ENCODE measurements at places on chromosomes 3 and 15.

DNA sequence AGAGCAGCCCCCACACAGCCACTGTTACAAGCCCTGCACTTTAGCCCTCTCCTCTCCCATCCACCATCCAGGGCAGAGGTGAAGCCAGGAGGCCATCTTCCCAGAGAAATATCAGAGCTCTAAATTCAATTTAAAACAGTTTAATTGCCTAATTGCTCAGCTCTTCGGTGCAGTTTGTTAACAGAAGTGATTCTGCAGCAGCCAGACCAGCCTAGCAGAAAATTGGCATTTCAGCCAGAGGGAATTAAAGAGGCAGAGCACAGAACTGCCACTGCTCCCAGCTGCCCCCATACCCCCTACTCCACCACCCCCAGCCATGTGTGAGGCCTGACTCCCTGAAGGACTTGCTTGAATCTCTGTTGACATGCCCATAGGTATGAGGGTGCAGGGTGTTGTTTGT is 38.5 kb downstream of the TPRA1 start:
- DNase-seq, result no peak

- DNase-seq, result no peak
These were observed 600.4 kb downstream of the GRM7 start for GRCh38 chr3:7461202-7461825.

- DNase-seq, result no peak
These were observed 37.0 kb downstream of the NPTN start for GRCh38 chr15:73596174-73596573.

GRCh38 chr3:155743606-155744005 is 1.3 kb downstream of the PLCH1 start:
- no peak for DNase-seq

GRCh38 chr3:46564190-46565021 is 1.7 kb downstream of the LRRC2 start:
- DNase-seq, result no peak

- DNase-seq, result no peak
These were observed 39.8 kb downstream of the MUC20 start for GRCh38 chr3:195760345-195761122.

DNA sequence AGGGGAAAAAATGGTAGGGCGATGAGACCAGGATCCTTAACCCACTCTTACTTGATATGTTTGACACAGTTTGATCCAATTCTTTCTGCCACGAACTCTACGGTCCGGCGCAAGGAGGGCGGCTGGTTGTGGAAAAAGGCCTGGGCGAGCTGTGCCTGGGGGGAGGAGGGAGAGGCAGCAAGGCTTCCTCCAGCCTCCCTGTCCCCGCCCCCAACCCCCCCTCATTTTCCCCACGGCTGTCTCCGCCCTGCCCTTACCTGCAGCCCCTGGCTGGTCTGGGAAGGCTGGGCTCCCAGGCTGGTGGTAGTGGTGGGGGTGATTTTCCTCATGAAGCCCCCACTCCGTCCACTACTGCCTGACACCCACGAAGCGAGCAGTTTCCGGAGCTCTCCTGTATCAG is 8.0 kb downstream of the CDAN1 start:
- DNase-seq, result no peak

DNA sequence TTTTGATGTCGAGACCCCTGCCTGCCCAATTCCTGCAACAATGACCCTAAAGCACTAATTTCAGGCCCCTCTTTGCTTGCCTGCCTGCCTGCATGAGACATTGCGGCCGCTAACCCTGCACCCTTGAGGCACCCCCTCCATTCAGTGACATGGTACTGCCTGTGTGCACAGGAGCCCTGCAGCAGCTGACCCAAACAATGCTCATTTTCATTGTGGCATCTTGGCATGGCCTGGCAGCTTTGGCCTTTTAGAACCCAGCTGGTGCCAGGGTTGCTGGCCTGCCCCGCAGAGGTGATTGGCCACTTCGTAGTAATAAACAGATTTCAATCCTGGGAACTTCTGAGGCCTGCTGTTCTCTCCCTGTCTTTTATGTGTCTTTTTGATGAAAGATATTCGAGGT is 33.8 kb downstream of the SLCO3A1 start:
- no peak for DNase-seq

GRCh38 chr3:114365909-114366308 is 72.1 kb downstream of the TIGIT start:
- no peak for DNase-seq

GRCh38 chr3:109648027-109648426 is 310.7 kb upstream of the DPPA4 start:
- DNase-seq, result no peak

DNA sequence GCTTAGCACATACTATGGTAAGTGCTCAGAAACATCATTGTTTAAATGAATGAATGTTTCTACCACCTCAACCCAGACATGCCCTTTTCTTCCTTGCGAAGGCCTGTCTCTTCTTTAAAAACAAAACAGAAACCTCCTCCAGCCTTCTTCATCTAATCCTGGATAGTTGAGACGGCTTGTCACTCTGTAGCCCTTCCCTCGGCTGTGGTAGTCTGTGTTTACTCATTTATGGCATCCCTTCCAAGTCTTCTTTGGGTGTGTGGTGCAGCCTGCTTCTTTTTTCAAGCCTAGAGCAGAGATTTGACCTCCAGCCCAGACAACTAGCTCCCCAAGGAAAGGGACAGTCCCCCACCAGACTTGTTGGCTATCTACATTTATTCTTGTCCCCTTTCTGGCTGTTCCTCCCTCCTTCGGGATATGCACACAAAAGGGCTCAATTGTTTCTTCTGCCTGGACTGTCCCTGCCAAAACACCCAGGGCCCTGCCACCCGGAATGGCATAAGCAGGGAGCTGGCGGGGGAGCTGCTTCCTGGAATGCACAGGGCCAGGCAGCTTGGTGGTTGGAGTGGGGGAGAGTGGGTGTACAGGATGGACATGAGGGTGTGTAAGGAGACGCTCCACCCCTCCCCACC is 67.8 kb downstream of the ITGA11 start:
- no peak for DNase-seq

- DNase-seq, result no peak
These were observed 613.3 kb downstream of the TBL1XR1 start for GRCh38 chr3:176583956-176584355.

DNA sequence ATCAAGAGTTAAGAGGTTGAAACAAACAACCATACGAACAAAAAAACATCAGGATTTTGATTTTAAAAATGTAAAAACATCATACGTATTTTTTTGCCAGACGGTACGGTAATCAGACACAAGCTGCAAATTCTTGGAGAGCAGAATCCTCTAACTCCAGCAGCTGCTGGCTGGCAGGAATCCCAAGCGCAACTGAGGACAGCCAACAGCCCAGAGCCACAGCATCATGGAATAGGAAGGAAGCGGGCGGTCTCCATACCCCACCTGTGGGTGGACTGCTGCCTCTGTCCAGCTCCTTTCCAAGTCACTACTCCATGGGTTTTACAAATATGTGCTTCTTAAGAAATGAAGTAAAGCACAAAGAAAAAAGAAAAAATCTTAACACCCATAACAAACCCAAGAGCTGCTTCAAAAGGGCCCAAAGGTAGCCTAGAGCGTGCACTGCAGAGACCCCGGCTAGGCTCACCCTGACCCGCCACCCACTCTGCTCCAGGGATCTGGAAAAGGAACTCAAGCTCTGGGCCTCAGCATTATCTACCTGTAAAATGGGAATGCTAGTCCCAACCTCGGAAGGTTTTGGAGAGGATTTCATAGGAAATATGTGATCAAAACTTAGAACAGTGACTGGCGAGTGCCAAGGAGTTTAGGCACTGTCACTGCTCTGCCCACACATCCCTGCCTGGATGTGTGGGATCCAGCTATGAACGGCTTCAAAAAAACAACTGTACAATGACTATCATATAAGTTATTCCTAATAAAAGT is 33.4 kb downstream of the ZXDC start:
- no peak for DNase-seq

GRCh38 chr3:188239035-188239434 is 85.1 kb downstream of the LPP start:
- DNase-seq, result no peak

DNA sequence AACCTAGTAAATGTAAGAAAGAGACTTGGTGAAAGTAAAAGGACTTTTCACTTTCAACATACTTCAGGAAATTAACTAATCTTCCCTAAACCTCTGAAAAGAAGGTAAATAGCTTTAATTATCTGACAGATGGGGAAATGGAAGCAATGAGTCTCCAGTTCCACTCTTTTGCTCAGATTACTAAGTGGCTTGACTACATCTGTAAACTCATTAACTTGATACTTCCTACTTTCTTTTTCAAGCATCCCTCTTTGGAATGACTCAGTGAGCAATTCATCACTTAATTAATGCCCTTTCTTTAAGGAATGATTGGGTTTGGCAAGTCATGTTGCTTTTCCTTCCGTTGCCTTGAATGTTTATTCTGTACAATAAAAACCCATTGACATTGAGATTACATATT is 234.2 kb downstream of the GRM7 start:
- DNase-seq, result no peak

DNA sequence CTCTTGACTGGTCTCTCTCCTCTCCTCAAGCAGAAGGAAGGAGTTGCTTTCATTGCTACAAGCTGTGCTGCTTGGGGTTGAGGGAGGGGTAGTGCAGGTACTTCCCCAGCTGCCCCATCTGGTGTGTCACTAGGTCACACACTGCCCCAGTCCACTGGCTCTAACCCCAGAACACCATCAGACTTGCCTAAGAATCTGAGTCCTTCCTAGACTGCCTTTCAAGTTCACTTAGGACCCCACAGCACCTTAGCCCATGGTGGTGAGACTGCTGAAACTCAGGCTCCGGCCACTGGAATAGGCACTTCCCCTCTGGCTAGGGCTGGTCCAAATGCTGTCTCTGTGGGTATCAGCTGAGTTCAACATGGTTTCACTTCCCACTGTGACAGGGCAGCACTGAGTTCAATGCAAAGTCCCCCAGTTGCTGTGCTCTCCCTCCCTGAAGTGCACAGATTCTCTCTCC is 279.7 kb upstream of the GOLGA6L4 start:
- no peak for DNase-seq

DNA sequence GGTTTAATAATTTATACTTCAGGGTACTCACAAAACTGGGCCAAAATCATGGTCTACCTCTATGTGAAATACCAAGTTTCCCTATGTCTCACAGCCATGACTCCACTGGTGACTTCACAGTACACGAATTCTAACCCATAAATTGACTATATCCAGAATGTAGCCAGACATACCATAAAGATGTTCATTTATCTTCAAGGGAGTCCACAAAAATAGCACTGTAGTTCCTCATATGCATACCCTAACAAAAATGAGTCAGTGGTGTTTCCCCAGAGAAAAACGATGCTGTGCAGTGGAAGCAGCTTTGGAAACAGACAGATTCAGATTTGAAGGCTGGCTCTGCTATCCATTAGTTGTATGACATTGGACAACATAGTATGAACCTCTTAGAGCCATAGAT is 438.8 kb downstream of the FHIT start:
- peak; percentile 23 for DNase-seq

GRCh38 chr3:170867143-170867937 is 2.7 kb downstream of the RPL22L1 start:
- DNase-seq, result no peak

DNA sequence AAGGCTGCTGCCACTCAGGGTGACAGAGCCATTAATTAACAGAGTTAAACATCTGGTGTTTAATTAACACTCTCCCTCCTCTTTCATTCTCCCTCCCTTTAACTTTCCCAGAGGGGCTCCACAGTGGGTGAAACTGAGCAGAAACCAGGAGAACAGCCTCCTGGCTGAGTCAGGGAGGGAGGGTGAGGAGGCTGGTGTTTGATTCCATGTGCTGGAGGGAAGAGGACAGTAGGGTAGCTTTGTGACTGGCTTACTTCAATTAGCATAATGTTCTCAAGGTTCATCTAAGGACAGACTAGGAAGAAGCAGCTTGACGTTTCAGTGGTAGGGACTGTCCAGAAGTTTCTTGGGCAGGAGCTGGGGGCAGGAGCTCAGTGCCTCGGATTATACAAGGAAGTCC is 62.8 kb downstream of the SEMA5B start:
- DNase-seq, result no peak

- DNase-seq, result no peak
These were observed 17.3 kb upstream of the GBE1 start for GRCh38 chr3:81778678-81779182.

GRCh38 chr3:17775073-17775472 is 32.6 kb upstream of the TBC1D5 start:
- no peak for DNase-seq

GRCh38 chr3:30286007-30286669 is 320.3 kb upstream of the TGFBR2 start:
- peak; percentile 65 for DNase-seq

DNA sequence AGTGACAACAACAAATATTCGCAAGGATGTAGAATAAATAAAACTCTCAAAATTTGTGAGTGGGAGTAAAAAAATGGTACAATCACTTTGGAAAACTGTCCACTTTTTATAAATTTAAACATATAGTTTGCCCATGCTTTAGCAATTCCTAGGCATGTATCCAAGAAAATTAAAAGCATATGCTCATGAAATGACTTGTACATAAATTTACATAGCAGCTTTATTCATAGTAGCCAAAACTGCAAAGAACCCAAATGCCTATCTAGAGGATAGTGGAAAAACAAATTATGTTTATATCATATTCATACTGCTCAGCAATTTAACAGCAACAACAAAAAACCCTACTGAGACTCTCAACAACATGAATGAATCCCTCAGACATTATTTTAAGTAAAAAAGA is 363.6 kb upstream of the CCDC54 start:
- DNase-seq, result no peak

GRCh38 chr3:99199021-99199420 is 297.5 kb upstream of the DCBLD2 start:
- DNase-seq, result no peak

DNA sequence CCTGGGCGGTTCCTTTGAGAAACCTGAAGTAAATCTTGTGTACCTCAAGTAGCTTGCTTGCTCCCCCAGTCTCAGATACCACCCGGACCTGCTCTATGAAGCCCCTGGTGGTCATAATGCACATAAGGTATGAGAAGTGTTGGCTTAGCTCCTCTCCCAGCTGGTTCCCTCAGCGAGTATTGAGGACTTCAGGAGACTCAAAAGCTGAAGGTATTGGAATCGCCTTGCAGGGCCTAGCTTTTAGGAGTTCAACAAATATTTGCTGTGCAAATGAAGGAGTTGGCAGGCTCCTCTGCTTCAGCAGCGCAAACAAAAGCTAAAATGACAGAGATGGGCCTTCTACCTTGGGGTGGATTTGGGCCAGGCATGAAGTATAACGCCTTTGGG is 1.7 kb downstream of the CMTM8 start:
- no peak for DNase-seq

GRCh38 chr15:66025015-66025452 is 155.7 kb downstream of the RAB11A start:
- no peak for DNase-seq

GRCh38 chr15:53611145-53611920 is 148.1 kb downstream of the WDR72 start:
- DNase-seq, result no peak

All from AG04449 (cell line).